Testis (tissue), 5 donors: ENCODE measurements at places on chromosomes 1 and 21.

GRCh38 chr1:220808345-220809186 is 21.9 kb downstream of the MTARC1 start:
- DNase-seq, result no peak

DNA sequence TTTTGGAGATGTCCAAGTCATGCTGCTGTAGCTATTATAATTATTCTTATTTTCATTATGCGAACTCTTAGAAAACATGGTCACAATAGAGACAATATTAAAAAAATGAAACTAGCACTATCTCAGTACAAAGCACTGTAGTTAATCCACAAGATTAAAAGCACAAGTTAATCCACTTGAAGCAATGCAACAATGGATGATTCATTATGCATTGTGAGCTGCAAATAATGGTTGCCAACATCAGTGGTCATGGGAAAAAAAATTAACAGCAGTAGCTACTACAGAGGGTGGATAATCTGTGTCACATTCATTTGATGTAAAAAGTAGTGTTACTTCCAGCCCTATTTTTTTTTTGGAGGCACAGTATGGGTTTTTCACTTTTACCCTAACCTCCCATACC is 56.7 kb downstream of the DPT start:
- no peak for DNase-seq

DNA sequence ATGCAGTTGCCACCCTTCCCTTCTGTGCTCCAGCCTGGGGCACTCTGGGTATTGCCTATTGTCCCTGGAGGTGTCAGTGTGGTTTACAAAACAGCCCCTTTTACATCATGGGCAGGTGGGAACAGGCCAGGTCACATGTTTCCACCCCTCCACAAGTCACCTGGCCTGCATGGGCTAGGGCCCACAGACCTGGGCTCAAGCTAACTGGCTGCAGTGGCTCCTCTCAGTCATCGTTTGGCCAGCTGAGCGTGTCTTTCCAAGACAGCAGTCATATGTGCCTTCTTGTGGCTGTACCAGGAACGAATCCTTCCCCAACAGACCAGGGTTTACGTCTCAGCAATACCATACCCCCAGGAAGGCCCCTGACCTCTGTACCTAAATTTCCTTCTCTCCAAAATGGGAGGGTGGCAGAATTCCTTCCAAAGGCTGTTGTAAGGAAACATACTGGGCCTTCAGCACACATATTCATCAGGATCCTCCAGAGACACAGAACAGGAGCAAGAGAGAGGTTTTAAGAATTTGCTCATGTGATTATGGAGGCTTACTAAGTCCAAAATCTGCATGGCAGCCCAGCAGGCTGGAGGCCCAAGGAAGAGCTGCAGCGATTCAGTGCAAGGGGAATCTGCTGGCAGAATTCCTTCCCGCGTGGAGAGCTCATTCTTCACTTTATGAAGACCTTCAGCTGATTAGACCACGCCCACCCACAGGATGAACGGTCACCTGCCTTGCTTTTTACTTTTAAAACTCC is 10.6 kb upstream of the TAS1R2 start:
- no peak for DNase-seq

DNA sequence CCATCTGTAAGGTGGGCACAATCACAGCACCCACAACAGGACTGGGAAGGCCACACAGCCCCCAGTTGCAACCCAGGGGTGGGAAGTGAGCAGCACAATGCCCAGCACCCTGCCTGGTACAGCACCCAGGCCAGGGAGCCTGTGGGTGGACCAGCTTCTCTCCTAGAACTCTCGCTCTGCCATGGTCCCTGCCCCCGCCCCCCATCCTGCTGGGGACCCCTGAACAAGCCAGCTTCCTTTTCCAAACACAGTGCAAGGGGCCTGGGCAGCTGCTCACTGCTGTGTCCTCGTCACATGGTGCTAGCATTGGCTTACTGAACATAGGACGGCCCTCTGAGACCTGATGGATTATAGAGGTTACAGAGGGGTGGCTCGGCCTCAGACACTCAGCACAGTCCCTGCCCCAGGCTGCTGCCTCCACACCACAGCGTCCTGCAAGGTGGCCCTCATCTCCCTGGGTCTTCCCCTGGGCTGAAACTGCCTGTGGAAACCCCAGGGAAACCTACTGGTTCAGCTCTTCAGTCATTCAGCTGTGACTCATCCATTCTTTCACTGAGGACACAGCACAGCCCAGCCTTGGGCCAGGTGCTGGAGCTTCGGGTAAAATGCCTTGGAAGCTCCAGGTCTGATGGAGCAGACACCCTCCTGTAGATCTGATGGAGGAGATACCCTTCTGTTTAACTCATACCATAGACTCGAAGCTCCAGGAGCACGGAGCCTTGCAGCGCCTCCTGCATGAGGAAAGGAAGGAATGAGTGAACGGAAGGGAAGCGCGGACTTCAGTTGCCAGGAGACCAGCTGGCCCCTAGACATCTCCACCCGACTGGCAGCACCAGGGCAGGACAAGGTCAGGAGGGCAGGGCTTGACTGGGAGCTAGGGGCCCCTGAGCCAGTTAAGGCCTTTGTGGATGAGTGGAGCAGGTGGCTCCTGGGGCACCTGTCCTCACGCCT is 8.1 kb upstream of the PRDM16 start:
- no peak for DNase-seq

DNA sequence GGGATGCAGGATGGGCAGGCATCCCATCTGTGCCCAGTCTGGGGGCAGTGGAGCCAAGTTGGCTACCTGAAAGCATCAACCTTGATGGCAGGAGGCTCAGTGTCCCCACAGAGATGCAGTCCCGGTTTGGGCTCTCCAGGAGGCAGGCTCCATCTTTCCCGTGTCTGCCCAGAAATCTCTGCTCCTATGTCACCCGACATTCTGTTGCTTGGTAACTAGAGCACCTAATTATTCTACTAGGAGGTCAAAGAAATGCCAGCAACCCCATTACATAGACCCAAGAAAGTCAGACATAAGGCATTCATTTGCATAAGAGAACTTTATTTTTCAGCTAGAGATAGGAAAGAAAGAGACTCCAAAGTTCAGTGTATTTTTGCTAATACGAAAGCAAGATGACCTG is 100.3 kb upstream of the BACE2 start:
- DNase-seq, result no peak

DNA sequence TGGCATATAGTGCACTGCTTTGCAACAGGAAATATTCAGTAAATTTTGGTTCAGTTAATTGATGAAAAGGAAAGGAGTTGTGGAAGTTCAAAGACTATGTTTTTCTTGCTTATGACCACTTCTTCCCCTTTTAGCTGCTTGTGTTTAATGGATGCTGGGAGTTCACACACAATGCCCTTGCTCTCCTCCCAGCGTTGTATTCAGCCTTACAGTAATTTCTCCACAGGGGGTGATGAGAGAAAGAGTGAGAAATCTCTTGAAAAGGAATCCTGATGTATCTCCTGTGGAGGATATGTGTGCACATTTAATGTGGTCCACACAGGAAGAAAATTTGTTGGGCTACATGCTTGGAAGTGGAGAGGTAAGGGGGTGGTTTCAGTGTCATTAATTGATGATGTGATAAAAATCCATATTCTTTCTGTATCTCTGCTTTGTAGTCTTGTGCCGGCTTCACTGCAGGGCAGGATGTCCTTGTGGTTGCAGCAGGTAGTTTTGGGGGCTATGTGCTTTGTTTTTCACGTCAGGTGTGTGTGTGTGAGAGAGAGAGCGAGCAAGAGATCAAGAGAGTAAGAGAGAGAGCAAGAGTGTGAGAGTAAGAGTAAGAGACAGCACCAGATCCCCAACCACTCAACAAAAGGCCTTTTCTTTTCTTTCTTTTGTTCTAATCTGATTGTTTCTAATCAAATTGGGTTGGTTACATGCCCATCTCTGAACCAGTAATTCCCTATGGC is 204.4 kb downstream of the RWDD3 start:
- no peak for DNase-seq

DNA sequence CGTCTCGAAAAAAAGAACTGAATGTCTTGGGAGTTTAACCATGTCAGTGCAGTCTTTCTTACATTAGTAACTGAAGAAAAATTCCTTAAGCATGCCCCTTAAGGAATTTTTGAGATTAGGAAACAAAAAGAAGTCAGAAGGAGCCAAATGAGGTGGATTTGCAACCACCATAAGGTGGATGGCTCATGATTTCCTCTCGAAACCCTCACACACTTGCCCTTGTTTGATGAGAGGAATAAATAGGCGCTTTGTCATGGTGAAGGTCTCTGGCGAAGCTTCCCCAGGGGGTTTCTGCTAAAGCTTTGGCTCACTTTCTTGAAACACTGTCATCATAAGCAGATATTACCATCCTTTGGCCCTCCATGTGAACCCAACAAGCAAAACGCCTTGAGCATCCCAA is 68.2 kb downstream of the POFUT2 start:
- DNase-seq, result no peak

DNA sequence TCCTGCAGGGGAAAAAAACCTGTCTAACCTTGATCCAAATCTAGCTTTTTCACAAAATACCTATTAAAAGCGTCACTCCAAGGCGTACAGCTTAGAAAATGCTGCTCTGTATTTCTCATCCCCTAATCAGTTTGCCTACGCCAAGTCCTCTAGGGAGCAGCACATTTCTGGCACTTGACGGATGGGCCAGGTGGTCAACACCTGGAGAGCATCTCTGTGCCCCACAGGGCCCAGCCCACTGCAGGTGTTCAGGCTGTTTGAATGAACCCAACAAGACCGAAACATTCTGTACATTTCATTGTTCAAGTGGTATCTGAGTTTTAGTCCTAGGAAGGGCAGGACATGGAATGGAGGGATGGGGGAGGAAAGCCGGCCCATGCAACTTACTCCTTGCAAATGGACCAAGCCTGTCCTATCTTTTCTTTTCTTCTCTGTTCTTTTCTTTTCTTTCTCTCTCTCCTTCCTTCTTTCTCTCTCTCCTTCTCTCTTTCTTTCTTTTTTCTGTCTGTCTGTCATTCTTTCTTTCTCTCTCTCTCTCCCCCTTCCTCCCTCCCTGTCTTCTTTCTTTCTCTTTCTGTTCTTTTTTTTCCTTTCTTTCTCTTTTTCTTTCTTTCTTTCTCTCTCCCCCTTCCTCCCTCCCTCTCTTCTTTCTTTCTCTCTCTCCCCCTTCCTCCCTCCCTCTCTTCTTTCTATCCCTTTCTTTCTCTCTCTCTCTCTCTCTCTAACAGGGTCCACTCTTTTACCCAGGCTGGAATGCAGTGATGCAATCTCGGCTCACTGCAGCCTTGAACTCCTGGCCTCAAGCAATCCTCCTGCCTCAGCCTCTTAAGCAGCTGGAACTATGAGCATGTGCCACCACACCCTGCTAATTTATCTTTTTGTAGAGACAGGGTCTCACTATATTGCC is 29.1 kb downstream of the IGFN1 start:
- DNase-seq, result no peak
